ENCODE measurements at places on chromosomes 3 and 15. TPM values are rescaled to one million over a fixed set of nuclear protein-coding genes. Genes with fewer than 3 reads are reported as not detected.

Gene FEZF2
- 2.9 TPM for total RNA-seq

GRCh38 chr15:60589728-60590127 lies 110.8 kb upstream of the ICE2 start:
- DNase-seq = no peak

DNA sequence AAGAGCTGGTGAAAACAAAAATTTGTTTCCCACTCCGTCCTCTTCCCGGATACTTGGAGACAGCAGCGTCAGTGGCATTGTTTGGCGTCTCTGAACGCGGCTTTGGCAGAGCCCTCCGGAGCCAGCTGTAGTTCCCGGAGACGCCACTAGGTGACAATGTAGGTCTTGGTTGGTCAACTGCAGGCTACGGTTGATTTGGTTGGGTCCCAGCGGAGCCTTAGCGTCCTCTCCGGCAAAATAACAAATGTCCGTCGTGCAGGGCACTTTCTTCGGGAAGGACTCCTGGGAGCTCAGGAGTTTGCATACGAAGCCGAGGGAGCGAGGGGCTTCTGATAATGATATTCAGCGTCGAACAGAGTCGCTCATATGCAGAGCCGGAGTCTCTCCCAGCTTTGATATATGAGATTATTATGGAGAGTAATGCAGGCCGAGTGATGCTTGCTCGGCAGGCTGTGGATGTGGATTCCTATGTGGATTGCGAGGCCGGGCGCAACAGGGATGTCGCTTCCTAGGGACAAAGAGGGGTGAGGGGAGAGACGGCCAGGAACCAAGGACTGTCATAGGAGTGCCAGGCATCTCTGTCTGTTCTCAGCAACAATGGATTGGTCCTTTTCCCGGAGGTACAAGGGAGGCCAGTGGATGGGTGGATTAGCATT lies 74.8 kb downstream of the IL20RB start:
- DNase-seq = peak; percentile 66

- no peak for DNase-seq
Observed at GRCh38 chr15:49848282-49848724, 227.5 kb downstream of the DTWD1 start.

Gene TMCO5A
- not detected for total RNA-seq

Gene SCN11A
- 0.38 TPM for total RNA-seq

DNA sequence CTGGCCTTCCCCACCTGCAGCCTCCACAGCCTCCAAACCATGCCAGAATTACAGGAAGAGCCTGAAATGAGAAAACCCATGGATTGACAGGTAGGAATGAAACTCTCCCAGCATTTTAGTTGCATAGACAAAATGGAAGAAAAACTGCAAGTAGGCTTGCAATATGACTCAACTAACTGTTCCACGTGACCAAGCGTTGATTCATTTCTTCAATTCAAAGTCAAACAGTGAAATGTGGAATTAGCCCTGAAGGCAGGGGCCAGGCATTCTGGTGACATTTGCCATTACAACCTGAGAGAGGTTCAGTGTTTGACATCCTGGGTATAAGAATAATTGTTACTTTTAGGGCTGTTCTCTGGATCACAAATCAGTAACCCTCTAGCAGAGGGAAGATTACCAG lies 676.5 kb upstream of the CFAP20DC start:
- no peak for DNase-seq

Gene SMCO1
- not detected for total RNA-seq

DNA sequence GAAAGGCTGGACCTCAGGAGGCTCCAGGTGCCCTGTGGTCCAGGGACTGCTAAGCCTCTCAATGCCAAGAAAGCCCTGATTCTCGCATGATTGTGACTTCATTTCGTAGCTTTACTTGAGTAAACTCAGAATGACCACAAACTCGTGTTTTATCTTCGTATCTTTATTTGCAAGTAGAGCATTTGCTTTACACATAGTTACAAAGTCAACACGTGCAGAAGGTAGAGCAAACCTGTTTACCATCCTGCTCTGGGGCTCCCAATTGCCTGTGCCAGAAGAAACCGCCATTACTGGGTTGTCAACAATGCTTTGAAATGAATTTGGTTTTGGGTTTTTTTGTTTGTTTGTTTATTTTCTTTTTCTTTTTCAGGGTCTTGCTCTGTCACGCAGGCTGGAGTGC lies 5.8 kb upstream of the MESP1 start:
- no peak for DNase-seq

Gene IQGAP1
- 131 TPM for total RNA-seq

GRCh38 chr15:70810916-70811578 lies 42.9 kb downstream of the LARP6 start:
- DNase-seq = no peak

Gene GJD2
- total RNA-seq = 0.14 TPM

- DNase-seq = peak; percentile 24
Observed at GRCh38 chr15:23497710-23498111, 50.7 kb upstream of the GOLGA6L2 start.

Gene GABRB3
- 2.8 TPM for total RNA-seq

GRCh38 chr3:130582457-130583153 lies 65.6 kb downstream of the COL6A6 start:
- no peak for DNase-seq

Gene GP5
- total RNA-seq = 0.14 TPM

DNA sequence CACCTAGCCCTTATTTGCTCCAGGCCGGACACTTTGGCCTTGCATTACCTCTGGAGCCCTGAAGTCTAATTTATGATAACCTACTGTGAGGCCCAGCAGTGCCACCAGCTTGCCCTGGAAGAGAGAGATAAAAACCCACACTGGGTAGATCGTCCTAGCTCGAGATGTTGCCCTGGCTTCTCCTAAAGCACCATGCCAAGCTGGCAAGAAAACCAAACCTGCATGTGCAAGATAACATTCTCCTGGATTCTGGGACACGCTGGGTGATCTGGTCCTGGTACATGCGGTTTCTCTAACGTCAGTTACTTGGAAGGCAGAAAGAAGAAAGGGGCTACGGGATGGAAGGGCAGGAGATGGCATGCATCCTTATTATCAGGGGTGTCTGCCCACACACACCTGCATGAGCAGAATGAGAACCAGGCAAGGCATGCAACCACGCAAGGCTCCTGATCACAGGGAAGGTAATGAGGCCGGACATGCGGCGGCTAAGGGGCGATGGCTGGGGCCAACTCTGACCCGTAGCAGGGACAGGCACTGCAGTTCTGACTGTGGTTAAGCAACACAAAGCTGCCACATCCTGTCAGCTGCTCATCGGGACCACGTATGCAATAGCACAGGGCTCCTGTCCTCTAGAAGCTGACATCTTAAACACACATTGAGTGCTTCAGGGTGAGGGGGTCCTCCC lies 73.0 kb downstream of the OXNAD1 start:
- peak; percentile 67 for DNase-seq

Gene TNIK
- total RNA-seq = 9.0 TPM

DNA sequence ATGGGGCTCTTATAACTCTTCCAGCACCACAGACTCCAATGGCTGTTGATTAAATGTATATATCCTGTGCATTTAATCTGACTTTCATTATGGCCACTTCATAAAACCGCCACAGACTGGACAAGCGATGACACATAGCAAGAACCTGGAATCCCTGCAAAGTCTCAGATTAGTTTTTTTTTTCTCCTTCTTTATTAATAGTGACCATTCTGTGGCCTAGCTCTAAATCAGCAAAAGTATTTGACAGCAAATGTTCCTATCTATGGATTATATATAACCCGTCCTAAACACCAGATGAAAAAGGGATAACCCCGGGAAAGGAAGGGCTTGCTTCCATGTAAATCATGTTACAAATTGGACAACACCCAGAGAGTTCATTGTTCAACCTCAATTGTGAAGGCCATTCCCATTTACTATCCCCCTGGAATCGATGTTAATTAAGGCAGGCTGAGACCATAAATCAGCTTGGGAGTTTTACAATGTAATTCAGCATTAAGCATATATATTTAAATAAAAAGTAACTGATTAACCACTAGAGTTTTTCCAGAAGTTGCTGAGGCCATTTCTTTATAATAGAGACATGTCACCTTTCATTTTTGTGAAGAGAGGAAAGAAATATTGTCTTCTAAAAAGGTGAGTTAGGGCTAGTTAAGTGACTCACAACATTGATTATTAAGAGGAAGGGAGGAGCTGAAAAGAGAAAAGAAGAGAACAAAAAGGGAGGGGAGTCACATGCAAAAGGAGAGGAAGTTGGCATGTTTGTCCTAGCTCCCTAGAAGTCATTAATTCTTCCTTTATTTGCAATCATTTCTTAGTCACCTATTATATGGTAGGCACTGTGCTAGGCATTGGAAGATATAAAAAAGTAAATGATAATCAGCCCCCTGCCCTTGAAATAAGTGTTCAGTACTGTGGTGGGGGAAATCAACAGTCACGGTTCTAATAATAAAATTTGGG lies 26.2 kb downstream of the ALDH1A2 start:
- no peak for DNase-seq

- DNase-seq = no peak
Observed at GRCh38 chr3:71146673-71147072, 436.9 kb downstream of the FOXP1 start.

Gene DPPA2
- total RNA-seq = 0.14 TPM

Gene MME
- 21.2 TPM for total RNA-seq

DNA sequence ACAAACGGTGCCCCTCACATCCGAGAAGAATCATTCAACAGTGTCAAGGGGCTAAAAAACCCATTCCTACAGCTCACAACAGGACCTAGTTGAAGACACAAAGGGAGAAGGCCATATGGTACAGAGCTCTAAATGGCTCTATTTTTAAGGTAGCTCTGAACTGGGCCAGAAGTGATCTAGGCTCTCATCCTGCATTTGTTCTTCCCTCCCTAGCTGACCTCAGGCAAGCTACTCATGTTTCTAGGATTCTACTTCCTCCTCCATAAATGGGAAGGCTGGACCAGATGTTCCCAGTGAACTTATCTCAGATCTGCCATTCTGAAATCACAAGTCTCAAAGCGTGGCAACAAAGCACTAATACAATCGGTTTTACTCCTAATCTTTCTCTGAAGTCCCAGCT lies 62.3 kb downstream of the CPNE4 start:
- DNase-seq = no peak

Gene ERICH6
- 0.14 TPM for total RNA-seq

GRCh38 chr3:50078622-50079021 lies 10.1 kb upstream of the RBM5 start:
- DNase-seq = no peak

- no peak for DNase-seq
Observed at GRCh38 chr3:64207289-64208080, 17.8 kb downstream of the PRICKLE2 start.

DNA sequence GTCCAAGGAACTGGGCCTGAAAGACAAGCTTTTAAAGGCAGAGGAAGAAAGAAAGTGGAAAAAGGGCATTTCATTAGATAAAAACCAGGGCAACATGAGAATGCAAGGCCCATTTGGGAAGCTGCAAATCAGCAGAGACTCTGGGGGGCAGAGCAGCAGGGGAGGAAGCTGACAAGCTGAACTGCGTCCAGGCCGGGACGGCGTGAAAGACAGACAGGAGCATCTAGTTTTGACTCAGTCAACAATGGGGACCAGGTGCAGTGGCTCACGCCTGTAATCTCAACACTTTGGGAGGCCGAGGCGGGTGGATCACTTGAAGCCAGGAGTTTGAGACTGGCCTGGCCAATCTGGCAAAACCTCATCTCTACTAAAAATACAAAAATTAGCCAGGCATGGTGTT lies 69.9 kb downstream of the CDC25A start:
- DNase-seq = no peak

GRCh38 chr15:29125382-29126207 lies 144.0 kb downstream of the NSMCE3 start:
- no peak for DNase-seq

DNA sequence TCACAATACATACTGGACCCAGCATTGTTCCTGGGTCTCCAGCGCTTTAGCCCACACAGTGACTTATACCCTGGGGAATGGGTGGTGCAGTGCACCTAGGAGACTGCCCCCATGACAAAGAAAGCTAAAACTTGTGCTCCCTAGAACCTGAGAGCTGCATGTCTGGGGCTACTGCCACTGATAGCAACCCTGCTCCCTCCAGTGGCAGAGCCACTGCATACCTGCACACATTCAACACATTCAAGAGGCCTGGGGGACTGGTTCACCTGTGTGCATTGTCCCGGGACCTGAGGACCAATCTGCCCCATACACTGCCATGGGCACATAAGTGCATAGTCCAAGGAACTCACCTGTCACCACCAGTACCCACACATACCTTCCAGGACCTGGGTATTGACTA lies 302.7 kb upstream of the MANF start:
- no peak for DNase-seq

Gene SECISBP2L
- total RNA-seq = 16.7 TPM

GRCh38 chr3:55423782-55424181 lies 63.3 kb downstream of the WNT5A start:
- no peak for DNase-seq

DNA sequence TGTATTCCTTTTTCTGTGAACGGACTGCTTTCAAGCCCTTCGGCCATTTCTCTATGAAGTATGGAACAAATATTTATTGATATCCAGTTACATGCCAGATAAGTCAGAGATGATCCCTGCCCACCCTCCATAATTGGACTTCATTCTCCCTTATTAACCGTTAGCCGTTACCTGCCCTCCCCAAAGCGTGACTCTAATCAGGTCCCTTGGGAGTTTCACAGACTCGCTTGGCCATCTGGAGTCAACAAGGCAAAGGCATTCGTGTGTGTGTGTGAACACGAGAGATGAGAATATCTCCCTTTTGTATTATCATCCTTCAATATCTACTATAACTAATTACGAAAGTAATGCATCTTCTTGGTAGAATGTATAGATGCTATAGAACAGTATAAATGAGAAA lies 314.5 kb downstream of the TLE3 start:
- no peak for DNase-seq

GRCh38 chr3:127589600-127590281 lies 792 bp downstream of the TPRA1 start:
- no peak for DNase-seq

DNA sequence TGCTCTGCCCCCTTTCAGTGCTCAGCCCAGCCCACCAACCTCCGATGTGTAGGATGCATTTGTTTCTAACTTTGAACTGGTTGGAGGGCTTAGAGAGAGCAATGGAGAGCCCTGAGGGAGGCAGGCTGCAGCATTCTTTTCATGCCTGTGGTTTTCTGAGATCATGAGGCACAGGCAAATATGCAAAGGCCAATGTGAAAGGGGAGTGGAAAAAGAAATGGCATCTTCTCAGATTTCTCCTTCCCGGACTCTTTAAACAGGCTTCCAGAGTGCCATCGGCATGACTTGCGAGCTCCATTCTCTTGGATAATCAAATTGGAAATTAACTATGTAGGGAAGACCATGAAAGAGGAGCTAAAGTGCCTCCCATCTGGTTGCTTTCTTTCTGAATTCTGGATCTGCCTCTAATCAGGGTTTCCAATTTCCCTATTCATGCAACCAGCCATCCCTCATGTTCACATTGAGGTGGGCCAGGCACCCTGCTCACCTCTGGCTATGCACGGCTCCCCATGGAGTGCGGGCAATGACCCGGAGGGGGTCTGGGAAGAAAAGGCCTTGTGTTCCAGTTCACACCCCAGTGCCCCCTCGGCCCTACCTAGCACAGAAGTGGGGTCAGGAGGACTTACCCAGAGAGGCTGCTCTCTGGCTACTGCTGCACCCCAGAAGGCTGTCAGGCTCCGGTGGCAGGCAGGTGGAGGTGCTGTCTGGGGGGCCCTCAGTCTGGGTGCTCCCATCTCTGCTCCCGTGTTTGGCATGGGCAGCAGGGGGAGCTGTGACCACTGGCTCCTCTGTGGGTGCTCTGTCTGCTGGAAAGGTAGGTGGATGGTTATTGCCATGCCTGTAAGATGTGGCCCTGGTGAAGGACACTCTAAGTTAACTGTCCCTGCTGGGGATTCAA lies 16.1 kb downstream of the AMOTL2 start:
- DNase-seq = no peak

Gene GOLGA6B
- total RNA-seq = not detected

Gene TRAT1
- 125 TPM for total RNA-seq

Gene PLA2G4B
- total RNA-seq = 1.9 TPM

- no peak for DNase-seq
Observed at GRCh38 chr3:191761906-191762305, 300.9 kb downstream of the PYDC2 start.

Data from thymus (tissue), 14 donors.